Stimulated activated CD8-positive, alpha-beta memory T cell treated with anti-CD3 and anti-CD28 coated beads, Interleukin-7, amount 100 ng/mL, for 1 hour (primary cell): ENCODE measurements at places on chromosomes 6 and 20.

GRCh38 chr6:116189472-116189871 is 63.5 kb upstream of the COL10A1 start:
- no peak for DNase-seq

DNA sequence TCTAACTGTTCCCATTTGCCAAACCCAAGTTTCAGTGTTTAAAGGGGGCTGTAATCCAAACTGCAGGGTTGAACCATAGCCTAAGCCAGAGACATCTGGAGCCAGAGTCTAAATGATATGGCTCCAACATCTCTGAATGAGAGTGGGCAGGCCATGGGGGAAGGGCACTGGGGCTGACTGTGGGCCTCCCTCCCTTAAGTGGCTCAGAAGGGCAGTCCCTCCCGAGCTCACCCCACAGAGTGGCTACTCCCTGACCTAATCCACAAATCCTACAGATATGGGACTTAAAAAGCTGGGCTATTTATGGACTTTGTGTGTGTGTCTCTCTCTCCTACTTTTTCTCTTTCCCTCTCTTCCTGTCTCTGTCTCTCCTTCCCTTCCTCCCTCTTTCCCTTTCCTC is 35.8 kb upstream of the AAR2 start:
- no peak for DNase-seq

DNA sequence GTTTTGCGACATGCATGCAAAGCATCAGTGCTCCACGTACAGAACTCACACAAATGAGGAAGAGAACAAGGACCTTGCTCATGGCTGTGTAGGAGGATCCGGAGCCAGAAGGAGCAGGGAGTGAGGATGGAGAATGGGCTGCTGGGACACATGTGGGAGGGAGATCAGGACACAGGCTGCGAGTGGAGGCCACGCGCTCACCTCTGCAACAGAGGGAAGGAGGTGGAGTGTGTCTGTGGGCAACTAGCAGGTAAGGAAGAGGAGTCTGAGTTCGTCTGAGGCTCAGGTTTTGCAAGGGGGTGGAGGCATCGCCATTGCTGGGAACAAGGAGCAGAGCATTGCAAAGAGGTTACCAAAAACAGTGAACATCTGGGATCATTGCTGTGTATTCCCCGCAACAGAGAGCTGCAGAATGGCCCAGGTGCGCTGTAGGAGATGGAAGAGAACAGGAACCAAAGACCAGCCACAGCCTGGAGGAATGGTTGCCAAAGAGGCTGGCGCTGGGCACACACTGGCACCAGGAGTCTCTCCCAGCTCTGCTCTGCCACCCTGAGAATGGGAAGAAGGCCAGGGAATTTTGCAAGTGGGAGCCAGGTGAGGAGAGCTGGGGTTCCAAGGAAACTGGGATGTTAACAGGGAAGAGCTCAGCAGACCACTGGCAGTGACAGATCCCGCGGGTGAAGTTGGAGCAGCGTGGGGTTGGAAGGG is 90.0 kb upstream of the RPS6KA2 start:
- no peak for DNase-seq

DNA sequence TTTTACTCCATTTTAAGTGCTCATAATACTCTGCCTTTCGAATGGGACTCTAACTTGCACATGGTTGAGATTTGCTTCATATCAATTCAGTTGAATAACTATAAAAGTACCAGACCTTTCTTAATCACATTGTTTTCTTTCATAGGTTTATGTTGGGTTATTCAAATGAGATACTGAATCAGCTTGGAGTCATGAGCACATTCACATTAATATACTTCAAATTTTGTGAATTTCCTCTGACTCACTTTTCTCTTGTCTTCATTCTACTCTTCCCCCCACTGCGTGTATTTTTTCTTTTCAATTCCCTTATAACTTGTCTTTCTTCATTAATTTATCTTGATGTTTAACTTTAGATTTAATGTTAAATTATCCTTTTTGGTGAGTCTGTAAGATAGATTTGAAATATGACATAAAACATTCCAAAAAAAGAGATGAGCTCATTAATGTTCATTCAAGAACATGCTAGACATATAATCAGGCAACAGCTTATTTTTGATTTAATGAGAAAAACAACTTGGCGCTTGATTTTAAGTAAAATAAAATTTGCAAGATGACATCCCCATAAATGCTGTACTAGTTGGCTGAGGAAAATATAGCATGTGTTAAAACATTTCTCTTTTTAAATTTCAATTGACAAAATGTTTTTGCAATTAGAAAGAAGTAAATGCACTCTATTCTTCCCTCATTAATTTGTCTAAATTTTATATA is 736.0 kb downstream of the CD109 start:
- no peak for DNase-seq

GRCh38 chr6:144955859-144956258 is 670.7 kb downstream of the UTRN start:
- no peak for DNase-seq

DNA sequence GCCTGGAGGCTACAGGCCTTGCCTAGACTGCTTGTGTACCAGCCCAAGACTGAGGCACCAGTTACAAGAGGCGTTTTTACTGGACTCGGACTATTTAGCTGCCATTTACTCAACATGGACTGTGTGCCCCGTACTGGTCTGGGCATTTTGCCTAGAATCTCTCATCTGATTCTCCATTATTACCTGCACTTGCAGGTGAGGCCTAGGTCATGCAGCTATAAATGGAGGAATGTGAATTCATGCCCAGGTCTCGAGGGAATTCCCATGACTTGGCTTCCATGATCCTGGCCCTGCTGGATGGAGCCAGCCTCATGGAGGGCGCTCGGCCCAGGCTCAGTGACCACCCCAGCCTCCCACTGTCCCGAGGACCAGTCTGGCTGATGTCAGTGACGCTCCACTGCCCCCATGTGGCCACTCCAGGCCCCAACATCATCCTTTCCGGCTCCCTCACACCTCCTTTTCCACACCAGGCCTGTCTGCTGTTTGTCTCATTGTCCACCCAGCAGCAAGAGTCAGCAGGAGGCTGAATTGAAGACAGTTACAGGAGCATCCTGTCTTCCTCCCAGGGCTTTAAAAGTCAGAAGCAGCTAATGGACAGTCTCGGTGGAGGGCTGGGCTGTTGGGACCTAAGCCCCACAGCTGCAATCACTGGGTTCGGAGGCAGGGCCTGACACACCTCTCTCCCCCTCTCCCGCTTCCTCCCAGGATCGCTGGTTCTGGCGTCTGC is 8.7 kb downstream of the MMP24OS start:
- peak; percentile 22 for DNase-seq

DNA sequence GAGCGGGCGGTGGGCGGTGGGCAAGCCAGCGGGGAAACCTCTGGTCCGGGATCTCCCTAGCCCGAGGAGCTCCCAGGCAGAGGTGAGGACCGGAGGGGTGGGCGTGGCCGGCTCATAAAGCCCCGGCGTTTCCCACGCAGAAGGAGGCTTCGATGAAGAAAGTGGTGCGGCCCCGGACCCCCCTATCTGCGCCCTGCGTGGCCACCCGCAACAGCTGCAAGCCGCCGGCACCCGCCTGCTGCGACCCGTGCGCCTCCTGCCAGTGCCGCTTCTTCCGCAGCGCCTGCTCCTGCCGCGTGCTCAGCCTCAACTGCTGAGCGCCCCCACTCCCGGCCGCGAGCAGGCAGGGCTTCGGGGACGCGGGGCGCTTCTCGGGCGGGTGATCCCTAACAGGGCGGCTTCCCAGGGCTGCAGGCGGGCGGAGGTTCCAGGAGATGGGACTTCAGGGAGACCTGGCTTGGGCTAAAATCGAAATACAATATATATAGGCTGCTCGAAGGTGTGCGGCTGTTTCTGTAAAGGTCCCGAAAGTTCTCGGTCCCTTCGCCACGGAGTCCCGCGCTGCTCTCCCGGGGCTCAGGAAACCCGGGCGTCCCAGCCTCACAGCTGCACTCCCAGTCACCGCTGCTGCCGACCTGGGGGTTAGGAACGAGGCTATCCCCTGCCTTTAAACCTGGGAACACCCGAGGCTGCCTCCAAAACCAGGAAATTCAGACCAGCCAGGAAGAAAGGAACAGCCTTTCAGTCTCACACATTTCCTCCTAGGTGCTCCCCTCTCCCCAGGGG is 27.8 kb downstream of the ASIP start:
- no peak for DNase-seq

GRCh38 chr6:73309785-73310502 is 44.1 kb downstream of the DPPA5 start:
- peak; percentile 23 for DNase-seq

DNA sequence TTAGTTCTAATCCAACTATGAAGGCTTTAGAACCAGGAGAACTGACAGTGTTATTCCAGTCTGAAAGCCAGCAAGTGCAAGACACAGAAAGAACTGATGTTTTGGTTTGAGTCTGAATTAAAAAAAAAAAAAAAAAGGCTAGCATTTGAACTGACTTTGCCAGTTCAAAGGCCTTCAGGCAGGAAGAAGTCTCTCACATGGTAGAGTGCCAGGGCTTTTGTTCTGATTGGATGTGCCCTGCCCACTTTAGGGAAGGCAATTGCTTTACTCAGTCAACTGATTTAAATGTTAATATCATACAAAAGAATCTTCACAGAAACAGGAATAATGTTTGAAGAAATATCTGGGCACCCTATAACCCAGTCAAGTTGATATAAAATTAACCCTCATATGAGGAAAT is 212.2 kb downstream of the HIVEP2 start:
- no peak for DNase-seq

GRCh38 chr6:108581237-108581931 is 20.7 kb downstream of the FOXO3 start:
- no peak for DNase-seq

- no peak for DNase-seq
Observed at GRCh38 chr6:86456821-86457220, 480.5 kb upstream of the HTR1E start.

GRCh38 chr6:70086806-70087205 is 216.1 kb downstream of the COL9A1 start:
- no peak for DNase-seq

DNA sequence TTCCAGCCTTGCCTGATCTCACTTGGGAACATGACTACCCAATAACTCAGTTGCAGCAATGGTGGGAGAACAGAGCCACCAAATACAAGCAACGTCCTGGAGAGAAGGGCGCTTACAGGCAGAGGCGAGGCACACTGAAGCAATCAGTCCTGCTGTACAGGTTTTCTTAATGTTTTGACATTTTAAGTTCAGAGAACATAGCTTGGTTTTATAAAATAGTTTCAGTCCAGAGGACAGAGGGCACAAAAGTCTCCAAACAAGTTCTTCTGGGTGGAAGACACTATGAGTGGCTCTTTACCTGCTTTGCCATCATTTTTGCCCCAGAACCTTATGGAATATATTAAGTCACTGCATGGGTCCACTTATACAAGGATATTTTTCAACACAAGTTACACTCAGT is 103.4 kb upstream of the KCNG1 start:
- no peak for DNase-seq

- no peak for DNase-seq
Observed at GRCh38 chr6:136511926-136512325, 38.3 kb downstream of the MAP7 start.

- DNase-seq: no peak
Observed at GRCh38 chr6:146545581-146545980, 1.9 kb downstream of the RAB32 start.

- no peak for DNase-seq
Observed at GRCh38 chr6:136036601-136037000, 185.1 kb downstream of the PDE7B start.

DNA sequence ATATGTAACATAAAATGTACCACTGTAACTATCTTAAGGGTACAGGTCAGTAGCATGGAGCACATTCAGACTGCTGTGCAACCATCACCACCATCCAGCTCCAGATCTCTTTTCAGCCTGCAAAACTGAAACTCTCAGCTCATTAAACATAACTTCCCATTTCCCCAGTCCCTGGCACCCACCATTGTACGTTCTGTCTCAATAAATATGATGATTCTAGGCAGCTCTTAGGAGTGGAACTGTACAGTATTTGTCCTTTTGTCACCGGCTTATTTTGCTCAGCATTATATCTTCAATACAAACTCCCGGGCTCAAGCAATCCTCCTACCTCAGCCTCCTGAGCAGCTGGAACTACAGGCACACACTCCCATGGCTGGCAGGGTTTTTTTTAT is 1.5 kb downstream of the ZC3H12D start:
- DNase-seq: no peak

DNA sequence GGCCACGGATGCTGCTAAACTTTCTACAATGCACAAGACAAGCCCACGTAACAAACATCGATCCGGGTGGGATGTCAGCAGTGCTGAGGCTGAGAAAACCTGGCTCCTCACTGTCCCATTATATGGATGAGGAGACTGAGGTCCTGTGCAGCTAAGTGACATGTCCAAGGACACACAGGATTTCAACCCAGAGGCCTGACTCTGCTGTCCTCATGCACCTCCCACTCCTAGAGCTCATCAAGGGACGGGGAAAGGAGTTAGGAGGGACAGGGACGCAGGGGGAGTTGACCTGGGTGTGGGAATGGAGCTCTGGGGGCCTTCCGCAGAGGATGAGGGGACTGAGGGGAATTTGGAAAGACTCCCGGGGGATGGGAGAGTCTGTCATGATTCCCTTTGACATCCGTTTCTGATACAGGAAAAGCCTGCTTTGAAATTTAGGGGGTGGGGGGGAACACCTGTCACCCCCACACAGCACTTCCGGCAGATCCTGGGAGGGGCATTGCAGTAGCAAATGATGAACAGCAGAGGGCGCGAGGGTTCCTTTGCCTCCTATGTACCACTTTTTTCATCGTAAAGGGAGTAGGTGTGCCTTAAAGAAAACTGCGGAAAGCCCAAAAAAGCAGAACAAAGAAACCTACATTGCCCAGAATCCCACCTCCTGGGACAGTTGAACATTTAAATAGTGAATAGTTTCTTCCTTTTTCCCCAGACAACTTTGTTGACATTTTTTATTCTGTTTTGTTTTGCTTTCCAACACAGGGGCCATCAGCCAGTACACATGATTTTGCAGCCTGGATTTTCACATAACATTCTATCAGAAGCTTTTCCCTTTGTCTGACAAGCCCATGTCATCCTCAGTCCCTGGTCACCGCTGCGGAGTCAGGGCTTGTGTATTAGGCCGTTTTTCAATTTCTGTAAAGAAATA is 48.6 kb downstream of the SLC2A10 start:
- DNase-seq: peak; percentile 22

DNA sequence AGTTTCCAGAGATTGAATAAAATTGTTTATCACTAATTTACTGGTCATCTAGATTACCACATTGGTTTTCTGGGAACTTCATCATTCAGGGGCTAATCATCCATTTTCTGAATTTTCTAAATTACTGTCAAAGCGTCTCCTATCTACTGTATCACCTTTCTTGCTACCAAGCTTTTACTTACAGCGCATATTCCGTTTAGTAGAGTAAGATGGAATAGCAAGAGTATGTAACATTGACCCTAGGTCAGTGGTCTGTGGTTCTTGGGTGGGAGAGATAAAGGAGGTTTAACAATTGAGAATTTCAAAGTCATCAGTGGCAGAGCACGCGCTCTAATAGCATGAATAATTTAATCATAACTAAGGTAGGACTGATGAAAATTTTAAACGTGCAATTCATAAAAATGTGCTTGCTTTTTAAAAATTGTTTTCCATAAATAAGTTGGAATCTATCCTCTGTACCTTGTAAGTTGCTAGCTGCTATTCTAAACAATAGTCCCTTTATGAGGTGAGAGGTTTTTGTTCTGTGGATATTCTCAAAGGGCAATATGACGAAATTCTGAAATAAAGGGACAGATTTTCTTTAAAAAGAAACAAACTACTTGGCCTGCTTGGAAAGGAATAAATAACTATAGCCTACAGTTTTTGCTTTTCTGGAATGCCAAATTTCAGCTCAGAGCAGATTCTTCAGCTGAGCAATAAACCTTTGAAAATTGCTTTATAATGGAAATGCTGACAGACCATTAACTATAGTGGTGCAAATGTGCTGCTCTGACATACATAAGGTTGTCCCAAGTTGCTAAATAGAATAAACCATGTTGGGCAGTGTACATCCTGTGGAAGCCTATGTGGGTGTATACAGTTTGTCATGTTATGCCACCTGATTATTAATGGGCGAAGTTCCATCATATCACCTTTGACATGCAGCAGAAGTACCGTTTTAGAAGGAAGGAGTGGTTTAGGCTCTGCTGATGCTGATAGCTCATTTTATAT is 84.1 kb downstream of the ZFAND3 start:
- no peak for DNase-seq
